Right renal cortex interstitium (tissue), 3 donors: ENCODE measurements at places on chromosomes 3 and 15. TPM values are rescaled to one million over a fixed set of nuclear protein-coding genes. Genes with fewer than 3 reads are reported as not detected.

CHRNA5 gene
- 10.2 TPM for polyA plus RNA-seq

GOLGA6L7 gene
- polyA plus RNA-seq = 0.32 TPM

TTLL13 gene
- polyA plus RNA-seq = 0.12 TPM

NANOGP8 gene
- 0.17 TPM for polyA plus RNA-seq

SI gene
- not detected for polyA plus RNA-seq

TRMT10C gene
- 38.7 TPM for polyA plus RNA-seq

TM6SF1 gene
- polyA plus RNA-seq = 1.7 TPM

AP3B2 gene
- 2.8 TPM for polyA plus RNA-seq

- no peak for DNase-seq
Measured at GRCh38 chr3:56468184-56469106, at the start of gene ERC2. ERC2 (minus strand) TSS chr3:56468467.

GRCh38 chr15:81858586-81858985 lies 187.2 kb downstream of the MEX3B start:
- DNase-seq = no peak

DNA sequence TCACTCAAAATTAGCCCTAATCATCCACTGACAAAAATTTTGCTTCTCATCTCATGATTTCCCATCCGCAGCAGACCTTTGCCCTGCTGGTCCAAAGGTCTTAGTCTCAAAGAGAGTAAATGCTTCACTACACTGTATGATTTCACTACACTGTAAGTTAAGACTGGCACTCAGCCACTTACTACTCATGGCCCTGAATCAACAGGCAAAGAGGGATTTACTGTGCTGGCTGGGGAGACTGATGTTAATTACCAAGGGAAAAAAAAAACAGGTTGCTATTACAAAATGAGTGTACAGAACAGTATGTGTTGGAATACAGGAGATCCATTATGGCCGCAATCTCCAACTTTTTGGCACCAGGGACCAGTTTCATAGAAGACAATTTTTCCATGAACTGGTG lies 214.8 kb downstream of the ZMAT3 start:
- no peak for DNase-seq

GRCh38 chr3:146217324-146217723 lies 33.6 kb downstream of the PLSCR4 start:
- DNase-seq = no peak

DNA sequence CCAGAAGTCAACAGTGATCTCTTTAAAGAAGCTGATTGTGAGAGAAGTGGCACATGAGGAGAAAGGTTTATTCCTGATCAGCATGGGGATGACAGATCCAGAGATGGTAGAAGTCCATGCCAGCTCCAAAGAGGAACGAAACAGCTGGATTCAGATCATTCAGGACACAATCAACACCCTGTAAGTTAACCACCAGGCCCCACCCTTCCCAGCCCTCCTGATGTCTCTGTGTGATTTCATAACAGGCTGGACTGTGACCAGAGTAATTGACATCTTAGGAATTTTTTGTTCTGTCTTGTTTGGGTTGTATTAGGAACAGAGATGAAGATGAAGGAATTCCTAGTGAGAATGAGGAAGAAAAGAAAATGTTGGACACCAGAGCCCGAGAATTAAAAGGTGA lies 67.7 kb downstream of the KLHL25 start:
- no peak for DNase-seq

GRCh38 chr3:134827213-134827612 lies 32.2 kb downstream of the EPHB1 start:
- DNase-seq = no peak

DNA sequence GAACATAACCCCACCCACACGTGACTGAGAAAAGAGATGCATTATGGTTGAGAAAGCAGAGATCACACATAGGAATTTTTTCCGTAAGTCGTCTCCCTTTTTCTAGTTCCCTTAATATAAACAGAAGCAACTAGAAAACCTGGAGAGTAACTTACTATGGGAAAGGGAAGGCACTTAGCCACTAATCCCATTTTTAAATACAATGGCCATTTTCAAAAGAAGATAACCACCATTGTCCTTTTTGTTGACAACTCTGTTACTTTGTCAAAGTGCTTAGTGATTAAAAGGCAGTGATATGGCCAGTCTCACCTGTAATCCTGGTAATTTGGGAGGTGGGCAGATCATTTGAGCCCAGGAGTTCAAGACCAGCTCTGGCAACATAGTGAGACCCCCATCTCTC lies 184.4 kb upstream of the UMPS start:
- DNase-seq = no peak

DNA sequence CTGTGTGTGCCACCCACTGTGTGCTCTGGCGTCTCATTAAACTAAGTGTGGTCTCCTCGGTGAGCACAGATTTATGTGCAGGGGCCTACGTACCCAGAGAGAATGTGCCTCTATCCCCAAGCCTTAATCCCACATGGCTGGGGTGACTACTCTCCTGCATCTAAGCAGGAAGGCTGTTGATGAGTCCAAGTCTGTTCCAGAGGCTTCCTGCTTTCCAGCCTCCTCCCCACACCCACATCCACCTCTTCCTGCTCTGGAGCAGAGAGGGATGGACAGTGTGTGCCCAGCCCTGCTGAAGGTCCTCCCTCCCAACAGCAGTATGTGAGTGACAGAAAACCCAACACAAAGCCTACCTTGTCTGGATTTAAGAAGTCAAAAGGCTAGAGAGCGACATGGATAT lies 38.8 kb upstream of the BCL2L10 start:
- no peak for DNase-seq

- no peak for DNase-seq
Measured at GRCh38 chr15:74334127-74334526, 33.3 kb downstream of the CYP11A1 start.

GRCh38 chr15:42373274-42373673 lies 14.0 kb downstream of the CAPN3 start:
- no peak for DNase-seq

DNA sequence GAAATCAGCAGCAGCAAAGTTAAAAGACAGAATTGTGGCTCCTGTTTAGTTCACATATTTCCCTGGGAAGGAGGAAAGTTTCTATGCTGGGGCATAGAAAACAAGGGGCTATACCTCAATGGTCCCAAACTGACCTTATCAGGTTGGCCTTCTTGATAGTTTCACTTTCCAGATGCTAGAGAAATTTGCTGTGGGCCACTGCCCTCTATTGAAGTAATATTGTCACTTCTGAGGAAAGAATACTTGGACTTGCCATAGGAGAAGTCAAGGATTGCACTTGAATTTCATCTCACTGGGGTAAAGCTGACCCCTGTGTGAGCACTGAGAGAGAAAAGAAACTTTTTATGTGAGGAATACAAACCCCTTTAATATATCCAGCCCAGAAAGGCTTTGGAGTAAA lies 49.3 kb upstream of the XCR1 start:
- no peak for DNase-seq

DNA sequence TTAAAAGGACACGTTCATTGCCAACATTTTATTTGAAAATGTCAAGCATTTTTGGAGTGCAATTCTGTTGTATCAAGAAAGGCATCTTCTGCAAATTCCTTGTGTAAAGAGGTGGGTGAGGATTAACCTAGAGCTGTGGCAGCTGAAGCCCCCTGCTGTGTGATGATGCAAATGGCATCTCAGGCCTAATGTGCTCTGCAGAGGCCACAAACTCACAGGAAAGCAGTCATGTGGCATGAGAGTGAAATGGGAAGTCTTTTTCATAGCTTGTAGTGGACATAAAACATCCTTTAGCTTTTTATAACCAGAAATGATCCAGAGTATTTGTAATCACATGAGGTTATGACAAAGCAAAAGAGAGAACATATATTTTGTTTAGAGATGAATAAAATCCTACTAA lies 6.4 kb downstream of the CADM2 start:
- no peak for DNase-seq

- no peak for DNase-seq
Measured at GRCh38 chr3:120820748-120821147, 78.2 kb downstream of the GTF2E1 start.

- DNase-seq = no peak
Measured at GRCh38 chr15:88663141-88663621, 24.4 kb downstream of the ISG20 start.

- DNase-seq = no peak
Measured at GRCh38 chr3:134216191-134216764, 34.4 kb downstream of the RYK start.

DNA sequence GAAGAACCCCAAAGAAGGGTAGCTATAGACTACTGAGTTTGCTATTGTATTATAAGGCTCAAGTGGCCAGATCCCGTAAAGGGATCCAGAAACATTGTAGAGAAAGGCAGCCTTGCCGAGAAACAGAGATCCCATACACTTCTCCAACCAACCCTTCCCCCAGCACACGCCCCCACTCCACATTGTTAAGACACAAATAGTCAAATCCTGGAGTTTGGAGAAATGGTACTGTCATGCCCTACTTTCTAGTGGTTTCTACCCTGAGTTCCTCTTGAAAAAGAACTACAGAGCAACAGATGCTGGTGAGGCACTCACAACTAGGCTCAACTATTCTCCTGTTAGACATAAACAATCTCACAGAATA lies 33.2 kb downstream of the B4GALT4 start:
- no peak for DNase-seq

- DNase-seq = no peak
Measured at GRCh38 chr3:124587053-124587408, 143.2 kb upstream of the UMPS start.

GRCh38 chr3:54733106-54734006 lies 194.5 kb downstream of the LRTM1 start:
- DNase-seq = no peak

- no peak for DNase-seq
Measured at GRCh38 chr3:142337994-142338393, 109.8 kb downstream of the XRN1 start.

- no peak for DNase-seq
Measured at GRCh38 chr3:64098670-64099069, 75.4 kb upstream of the PSMD6 start.

GRCh38 chr15:68729789-68730411 lies 90.8 kb downstream of the ANP32A start:
- no peak for DNase-seq
